ENCODE measurements at places on chromosomes 12 and 14. TPM values are rescaled to one million over a fixed set of nuclear protein-coding genes. Genes with fewer than 3 reads are reported as not detected.

FAM186B gene
- not detected for total RNA-seq

NT5DC3 gene
- 5.2 TPM for total RNA-seq

KIF5A gene
- total RNA-seq = 0.19 TPM

NID2 gene
- 3.7 TPM for total RNA-seq

SOAT2 gene
- total RNA-seq = not detected
